Fibroblast of the conjunctiva (primary cell): ENCODE measurements at places on chromosomes 5 and 9.

GRCh38 chr5:59246145-59246869, 647.2 kb downstream of the PDE4D start:
- no peak for DNase-seq

DNA sequence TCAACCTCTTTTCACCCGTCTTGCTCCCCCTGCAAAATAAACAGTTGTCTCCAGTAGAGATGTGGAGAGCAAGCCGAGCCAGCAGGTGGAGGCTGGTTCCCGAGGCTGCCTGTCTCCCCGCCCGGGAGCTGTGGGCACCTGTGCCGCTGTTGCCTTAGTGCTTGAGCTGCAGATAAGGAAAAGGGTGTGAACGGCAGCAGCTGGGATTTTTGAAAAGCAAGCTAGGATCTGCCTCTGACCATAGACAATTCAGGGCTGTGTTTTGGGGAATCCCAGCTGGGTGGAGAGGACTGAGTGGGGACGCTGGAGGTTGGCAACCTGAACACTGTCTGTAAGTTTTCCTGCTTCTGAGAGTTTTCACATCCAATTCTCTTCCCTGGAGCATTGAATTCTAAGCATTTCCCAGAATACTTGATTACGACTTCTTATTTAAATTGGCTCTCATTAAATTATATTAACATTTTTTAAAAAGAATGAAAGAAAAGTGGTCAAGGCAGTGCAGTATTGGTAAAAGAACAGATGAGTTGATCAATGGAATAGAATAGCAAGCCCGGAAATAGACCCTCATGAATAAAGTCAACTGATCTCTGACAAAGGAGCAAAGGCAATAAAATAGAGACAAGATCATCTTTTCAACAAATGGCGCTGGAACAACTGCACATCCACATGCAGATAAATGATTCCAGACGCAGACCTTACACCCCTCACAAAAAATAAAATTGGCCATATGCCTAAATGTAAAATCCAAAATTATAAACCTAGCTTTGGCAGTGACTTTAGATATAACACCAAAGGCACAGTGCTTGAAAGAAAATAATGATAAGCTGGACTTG, 9.7 kb downstream of the WNK2 start:
- no peak for DNase-seq

DNA sequence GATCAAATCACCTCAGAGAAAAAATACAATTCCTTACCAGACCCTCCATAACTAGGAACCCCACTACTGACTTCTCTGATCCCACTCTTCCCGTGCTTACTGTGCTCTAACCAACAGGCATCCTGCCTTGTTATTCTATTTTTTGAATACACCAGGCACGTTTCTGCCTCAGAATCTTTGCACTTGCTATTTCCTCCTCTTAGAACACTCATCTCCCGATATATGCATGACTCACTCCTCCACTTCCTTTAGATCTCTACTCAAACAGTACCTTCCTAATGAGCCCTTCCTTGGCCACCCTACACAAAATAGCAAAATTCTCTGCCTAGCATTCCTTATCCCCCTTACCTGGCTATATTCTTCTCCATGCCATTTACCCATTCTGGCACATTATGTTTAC, 43.9 kb downstream of the MAPKAP1 start:
- no peak for DNase-seq

DNA sequence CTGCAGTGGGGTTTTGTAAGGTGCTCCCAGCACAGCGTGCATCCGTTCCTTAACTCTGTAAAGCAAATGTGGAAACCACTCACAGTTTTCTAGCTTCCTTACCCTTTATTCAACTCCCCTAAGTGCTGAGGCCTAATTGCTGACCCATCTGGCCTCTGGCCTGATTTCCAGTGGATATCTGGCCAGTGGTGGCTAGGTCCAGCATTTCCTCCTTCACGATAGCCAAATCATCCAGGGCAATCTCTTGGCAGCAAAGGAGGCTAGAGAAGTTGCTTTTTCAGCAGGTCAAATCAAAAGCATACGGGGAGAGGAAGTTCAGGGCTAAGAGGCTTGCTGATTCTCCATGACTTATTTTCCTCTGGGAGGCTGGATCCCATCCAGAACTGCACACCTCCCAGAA, 286.3 kb upstream of the VLDLR start:
- DNase-seq = no peak

DNA sequence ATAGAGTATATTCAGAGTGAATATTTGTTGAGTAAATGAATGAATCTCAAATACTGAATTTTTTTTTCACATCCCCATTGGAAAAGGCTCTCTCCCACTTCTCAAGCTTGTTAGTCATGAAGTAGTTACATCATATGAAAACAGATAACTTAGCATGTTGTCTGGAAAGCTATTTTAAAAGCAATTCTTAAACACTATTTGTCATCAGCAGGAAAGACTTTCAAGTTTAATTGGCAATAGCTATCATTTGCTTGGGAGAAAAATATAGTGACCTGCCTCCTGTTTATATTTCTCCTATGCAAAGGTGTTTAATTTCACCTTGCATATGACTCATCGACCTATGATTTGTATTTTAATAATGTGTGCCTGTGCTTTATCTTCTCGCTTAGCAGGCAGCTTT, 499.8 kb upstream of the GRIA1 start:
- DNase-seq = no peak

DNA sequence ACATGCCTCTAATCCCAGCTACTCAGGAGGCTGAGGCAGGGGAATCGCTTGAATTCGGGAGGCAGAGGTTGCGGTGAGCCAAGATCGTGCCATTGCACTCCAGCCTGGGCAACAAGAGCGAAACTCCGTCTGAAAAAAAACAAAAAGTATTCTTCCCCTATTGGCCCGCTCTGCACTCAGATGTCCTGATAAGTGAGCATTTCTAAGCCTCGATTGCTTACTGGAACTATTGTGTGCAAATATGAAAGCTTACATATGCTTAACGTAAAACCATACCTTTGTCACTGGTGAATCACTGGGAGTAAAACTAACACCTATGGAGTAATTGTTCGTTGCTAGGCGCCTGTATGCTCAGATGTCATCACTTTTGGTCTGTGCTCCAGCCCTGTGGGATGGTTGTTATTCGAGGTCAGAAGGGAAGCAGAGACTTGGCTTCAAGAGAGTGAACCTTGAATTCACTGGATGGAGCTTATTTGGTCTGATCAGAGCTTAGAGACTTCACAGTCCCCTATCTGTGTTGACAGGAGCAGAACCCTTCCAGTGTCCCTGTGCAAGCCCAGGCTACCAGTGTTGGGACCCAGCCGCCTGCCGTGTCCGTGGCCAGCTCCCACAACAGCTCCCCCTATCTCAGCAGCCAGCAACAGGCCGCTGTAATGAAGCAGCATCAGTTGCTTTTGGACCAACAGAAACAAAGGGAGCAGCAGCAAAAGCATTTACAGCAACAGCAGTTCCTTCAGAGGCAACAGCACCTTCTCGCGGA, 25.3 kb upstream of the LTC4S start:
- DNase-seq = no peak

- DNase-seq = no peak
These were observed 87.0 kb downstream of the SLF1 start for GRCh38 chr5:94705427-94705826.

- no peak for DNase-seq
These were observed 157.8 kb upstream of the PTGER4 start for GRCh38 chr5:40521925-40522324.

GRCh38 chr5:154110716-154111115, 71.9 kb downstream of the MFAP3 start:
- no peak for DNase-seq

DNA sequence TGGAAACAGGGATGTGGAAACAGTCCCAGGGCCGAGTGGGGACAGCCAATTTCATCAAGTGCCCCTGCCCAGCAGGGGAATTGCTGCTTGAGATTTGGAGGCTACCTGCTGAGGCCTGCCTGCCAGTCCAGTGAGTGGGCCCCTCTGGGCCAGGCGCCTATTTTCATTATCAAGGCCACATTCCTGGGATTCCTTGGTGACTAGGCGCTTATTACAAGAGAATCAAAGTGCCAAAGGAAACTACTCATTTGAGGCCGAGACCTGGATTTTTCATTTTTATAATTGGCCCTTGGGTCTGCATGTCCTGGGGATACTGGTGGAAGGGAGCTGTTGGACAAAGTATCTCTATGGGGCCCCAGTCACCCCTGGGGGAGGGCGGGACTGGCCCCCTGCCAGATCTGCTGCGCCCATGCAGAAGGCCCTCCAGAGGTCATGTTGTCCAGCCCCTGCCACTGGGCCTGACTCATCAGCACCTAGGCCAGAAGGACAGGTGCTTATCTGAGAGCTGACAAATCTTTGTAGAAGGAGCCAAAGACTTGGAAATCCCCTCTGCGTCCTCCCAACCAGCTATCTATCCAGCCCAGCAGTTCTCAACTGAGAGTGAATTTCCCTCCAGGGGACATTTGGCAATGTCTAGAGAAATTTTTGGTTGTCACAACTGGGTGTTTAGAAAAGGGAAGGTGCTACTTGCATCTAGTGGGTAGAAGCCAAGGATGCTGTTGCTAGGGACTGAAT, 45.6 kb downstream of the FOXI1 start:
- DNase-seq = no peak

DNA sequence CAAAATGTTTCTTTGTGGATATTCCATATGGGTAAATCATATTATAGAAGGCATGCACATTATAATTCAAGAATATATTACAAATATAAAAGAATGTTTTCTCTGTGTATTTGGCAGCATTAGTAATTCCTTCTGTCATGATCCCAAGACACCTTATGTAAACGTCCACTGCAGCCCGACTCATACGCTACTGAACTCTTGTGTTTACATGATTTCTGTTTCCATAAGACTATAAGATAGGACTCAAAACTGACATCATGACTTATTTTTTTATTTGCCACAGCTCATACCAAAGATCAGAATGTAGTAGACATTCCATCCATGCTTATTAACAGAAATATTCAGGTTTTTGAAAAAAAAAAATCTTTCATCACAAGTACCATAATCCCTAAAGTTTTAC, 234.1 kb downstream of the AP3B1 start:
- no peak for DNase-seq

- DNase-seq = no peak
These were observed 56.7 kb upstream of the MAMDC2 start for GRCh38 chr9:69986970-69987369.

GRCh38 chr5:141496038-141496437, 7.2 kb downstream of the PCDHGC5 start:
- DNase-seq = no peak

DNA sequence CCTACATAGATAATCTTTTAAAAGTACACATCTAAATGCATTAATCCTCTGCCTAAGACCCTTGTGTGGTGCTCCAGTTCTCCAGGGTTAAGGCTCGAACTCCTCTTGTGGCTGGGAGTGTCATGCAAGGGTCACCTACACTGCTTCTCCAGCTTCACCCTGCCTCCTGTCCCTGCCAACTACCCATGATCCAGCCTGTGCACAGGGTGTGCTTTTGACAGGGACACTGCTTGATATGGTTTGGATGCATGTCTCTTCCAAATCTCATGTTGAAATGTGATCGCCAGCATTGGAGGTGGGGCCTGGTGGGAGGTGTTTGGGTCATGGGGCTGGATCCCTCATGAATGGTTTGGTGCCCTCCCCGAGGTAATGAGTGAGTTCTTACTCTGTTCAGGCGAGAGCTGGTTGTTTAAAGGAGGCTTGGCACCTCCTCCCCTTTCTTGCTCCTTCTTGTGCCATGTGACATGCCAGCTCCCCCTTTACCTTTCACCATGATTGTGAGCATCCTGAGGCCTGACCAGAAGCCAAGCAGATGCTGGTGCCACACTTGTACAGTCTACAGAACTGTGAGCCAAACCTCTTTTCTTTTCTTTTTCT, 48.5 kb downstream of the SLC22A5 start:
- DNase-seq = no peak

DNA sequence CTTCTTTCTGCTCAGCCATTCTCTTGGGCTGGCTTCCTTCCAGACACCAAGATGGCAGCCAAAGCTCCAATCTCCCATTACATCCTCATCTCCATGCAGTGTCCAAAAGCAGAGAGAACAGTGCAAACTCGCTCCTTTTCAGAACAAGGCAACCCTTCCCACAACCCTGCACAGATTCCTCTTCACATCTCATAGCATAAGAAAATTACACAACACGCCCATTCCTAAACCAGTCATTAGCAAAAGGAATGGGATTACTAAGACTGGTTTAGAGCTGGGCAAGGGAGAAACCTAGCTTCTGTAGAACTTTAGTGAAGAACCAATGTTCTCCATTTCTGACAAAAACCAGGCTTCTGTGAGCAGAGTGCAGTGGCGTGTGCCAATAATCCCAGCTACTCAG, 51.5 kb upstream of the CTNNA1 start:
- DNase-seq = no peak

DNA sequence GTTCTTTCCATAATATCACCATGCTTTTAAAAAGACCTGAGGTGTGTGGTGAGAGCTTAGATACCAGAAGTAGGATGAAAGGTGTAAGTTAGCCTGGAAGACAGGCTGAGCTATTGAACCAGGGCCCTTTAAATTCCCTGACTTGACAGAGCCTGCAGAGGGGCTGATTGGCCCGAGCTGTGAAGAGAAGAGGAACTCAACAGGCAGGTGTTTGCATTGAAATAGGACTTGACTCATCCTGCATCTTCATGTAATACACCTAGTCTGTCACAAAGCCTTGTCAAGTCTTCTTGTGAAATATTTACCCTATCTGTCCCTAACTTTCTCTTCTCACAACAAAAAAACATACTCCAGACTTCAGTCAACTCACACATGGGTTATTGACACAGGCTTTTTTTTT, 16.6 kb upstream of the ANP32B start:
- no peak for DNase-seq

DNA sequence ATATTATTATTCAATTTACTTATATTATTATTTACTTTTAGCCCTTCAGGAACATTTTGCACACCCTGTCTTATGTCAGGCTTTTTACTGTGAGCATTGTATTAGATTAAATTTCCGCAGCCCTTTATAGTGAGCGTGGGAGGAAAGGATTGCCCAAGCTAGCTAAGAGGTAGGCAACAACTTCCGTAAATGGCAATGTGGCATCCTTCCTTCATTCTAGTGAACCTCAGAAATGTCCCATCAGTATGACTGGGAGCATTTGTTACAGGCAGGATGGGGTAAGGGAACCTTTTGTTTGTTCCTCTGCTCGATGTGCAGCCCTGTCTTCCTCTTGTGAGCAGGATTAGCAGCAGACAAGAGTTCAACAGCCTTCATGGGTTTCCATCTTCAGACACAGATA, 6.2 kb upstream of the CD180 start:
- no peak for DNase-seq

- peak; percentile 34 for DNase-seq
These were observed 662.9 kb upstream of the ZNF608 start for GRCh38 chr5:125409234-125409860.

GRCh38 chr5:173204185-173204979, 30.6 kb downstream of the NKX2-5 start:
- DNase-seq = peak; percentile 10

GRCh38 chr9:89748831-89749499, 144.2 kb downstream of the GADD45G start:
- no peak for DNase-seq

- peak; percentile 6 for DNase-seq
These were observed 812.9 kb upstream of the ZNF608 start for GRCh38 chr5:125559296-125559695.
